ENCODE measurements at places on chromosomes 4 and X. TPM values are rescaled to one million over a fixed set of nuclear protein-coding genes. Genes with fewer than 3 reads are reported as not detected.

CLDN34 gene
- not detected for total RNA-seq

C4orf51 gene
- not detected for total RNA-seq

USP17L25 gene
- total RNA-seq = not detected

SPIN2A gene
- total RNA-seq = 0.73 TPM

ABCE1 gene
- 78.0 TPM for total RNA-seq

TMPRSS11A gene
- total RNA-seq = not detected

FABP2 gene
- not detected for total RNA-seq

ACE2 gene
- 7.2 TPM for total RNA-seq

SPARCL1 gene
- 408 TPM for total RNA-seq

SEC24B gene
- 42.3 TPM for total RNA-seq

VEGFC gene
- 11.2 TPM for total RNA-seq

CENPVL1 gene
- not detected for total RNA-seq

CT45A1 gene
- total RNA-seq = not detected

- H3K27ac ChIP-seq = peak overlapping the region; percentile 54
- DNase-seq = no peak
- H3K4me1 ChIP-seq = no peaks in the 10 kb centered on the region
- no peaks in the 10 kb centered on the region for H3K36me3 ChIP-seq
- H3K4me3 ChIP-seq = peak overlapping the region; percentile 21
Observed at GRCh38 chrX:33204889-33205288, 6.5 kb downstream of the DMD start.

- no peak for DNase-seq
- H3K27ac ChIP-seq = no peak overlapping the region
- no peaks in the 10 kb centered on the region for H3K4me1 ChIP-seq
- H3K4me3 ChIP-seq = no peak overlapping the region
- H3K27me3 ChIP-seq = peaks cover 16% of the 10 kb centered on the region
Observed at GRCh38 chrX:40058719-40059118, 39.0 kb downstream of the BCOR start.

- H3K36me3 ChIP-seq = no peaks in the 10 kb centered on the region
- DNase-seq = no peak
- no peaks in the 10 kb centered on the region for H3K27me3 ChIP-seq
- no peak overlapping the region for H3K4me3 ChIP-seq
- no peak overlapping the region for H3K27ac ChIP-seq
Observed at GRCh38 chr4:146762016-146762415, 123.3 kb downstream of the POU4F2 start.

DNA sequence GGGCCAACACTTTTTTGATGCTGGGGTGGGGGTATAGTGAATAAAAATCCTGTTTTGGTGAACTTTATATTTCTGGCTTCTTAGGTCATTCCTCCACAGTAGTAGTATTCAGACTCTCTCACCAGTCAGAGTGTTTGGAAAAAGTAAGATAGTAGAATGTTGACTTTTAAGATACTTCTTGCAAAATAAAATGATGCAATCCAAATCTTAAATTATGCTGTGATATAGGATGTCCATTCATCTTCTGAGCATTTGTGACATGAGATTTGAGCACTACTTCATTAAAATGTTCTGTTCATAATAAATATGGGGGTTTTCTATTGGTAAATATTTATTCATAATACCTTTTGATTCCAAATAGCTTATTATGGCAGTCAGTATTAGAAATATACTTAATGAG lies 70.1 kb downstream of the BMP2K start:
- DNase-seq = no peak
- peaks cover 4% of the 10 kb centered on the region for H3K36me3 ChIP-seq
- H3K27ac ChIP-seq = no peak overlapping the region

- H3K27ac ChIP-seq = no peak overlapping the region
- no peaks in the 10 kb centered on the region for H3K4me1 ChIP-seq
- no peak for DNase-seq
Observed at GRCh38 chr4:26148927-26149326, 171.9 kb upstream of the RBPJ start.

- H3K4me1 ChIP-seq = no peaks in the 10 kb centered on the region
- no peaks in the 10 kb centered on the region for H3K36me3 ChIP-seq
- no peaks in the 10 kb centered on the region for H3K27me3 ChIP-seq
- H3K4me3 ChIP-seq = no peak overlapping the region
Observed at GRCh38 chr4:122117743-122118142, 34.4 kb upstream of the BLTP1 start.

- no peaks in the 10 kb centered on the region for H3K36me3 ChIP-seq
- no peak overlapping the region for H3K4me3 ChIP-seq
Observed at GRCh38 chr4:76626686-76627465, 191.8 kb downstream of the SHROOM3 start.

DNA sequence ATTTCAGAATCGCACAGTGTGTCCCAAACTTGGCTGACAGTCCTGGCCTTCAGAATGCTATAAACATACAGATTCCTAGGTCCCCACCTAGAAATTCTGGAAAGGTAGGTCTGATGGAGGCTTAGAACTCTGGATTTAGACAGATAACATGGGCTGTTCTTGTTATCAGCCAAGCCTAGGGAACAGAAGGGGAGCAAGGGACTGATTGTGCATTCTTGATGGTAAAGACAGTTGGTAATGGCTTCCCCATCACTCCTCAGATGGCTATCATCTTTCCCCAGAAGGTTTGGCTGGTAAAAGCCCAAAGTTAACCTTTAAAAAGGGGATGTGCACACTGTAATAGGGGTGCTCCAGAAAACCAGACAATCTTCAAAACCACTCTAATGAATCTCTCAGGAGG lies 35.7 kb downstream of the DIPK2B start:
- H3K4me1 ChIP-seq = no peaks in the 10 kb centered on the region
- DNase-seq = no peak
- H3K4me3 ChIP-seq = no peak overlapping the region
- H3K27ac ChIP-seq = no peak overlapping the region
- H3K27me3 ChIP-seq = no peaks in the 10 kb centered on the region

DNA sequence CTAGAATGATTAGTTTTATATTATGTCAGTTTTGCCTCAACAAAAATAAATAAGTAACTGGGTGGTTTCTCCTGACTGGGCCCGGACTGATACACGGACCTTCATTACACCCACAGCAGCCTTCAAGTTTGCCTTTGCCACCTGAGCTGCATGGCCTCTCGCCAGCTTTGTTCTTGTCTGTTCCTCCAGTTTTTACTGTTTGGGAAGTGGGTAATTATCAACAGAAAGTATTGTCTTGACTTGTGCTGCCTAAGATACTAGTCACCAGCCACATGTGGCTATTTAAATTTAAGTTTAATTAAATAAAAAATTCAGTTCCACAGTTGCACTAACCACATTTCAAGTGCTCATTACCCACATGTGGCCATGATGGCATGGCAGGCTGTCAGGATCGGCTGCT lies 74.7 kb upstream of the INTU start:
- H3K27me3 ChIP-seq = no peaks in the 10 kb centered on the region
- no peaks in the 10 kb centered on the region for H3K4me1 ChIP-seq
- no peak overlapping the region for H3K4me3 ChIP-seq

DNA sequence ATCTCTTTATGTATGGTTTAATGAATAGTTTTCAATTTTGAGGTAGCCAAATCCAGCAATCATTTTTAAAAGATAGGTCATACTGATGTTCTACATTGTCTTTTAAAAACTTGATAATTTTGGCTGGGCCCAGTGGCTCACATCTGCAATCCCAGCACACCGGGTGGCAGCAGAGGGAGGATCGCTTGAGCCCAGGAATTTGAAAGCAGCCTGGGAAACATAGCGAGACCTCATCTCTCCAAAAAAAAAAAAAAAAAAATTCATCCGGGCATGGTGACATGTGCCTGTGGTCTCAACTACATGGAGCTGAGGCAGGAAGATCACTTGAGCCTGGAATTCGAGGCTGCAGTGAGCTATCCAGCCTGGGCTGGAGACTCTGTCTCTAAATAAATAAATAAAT lies 419.8 kb downstream of the GALNTL6 start:
- H3K27me3 ChIP-seq = no peaks in the 10 kb centered on the region
- H3K4me1 ChIP-seq = no peaks in the 10 kb centered on the region
- no peak overlapping the region for H3K4me3 ChIP-seq

DNA sequence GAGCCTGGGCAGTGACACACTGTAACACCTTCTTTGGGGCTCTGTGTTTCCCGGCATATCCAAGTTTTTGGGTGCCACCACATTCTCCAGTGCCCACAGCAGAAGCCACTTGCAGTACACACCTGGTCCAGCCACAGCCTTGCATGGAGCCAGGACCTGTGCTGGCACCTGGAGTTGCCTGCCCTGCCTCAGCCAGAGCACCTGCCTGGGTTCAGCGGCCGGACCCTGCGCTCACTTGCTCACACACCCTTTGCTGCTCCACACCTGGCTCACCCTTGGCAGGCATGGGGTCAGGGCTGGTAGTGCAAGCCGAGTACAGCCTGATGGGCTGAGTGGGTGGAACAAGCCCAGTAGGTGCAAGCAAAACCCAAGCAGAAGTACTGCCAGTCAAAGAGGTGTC lies 1511.1 kb downstream of the TECRL start:
- no peaks in the 10 kb centered on the region for H3K36me3 ChIP-seq
- no peaks in the 10 kb centered on the region for H3K4me1 ChIP-seq
- H3K4me3 ChIP-seq = no peak overlapping the region

GRCh38 chr4:185774845-185775680 lies 36.9 kb downstream of the SORBS2 start:
- peak overlapping the region; percentile 68 for H3K27ac ChIP-seq
- DNase-seq = no peak
- no peaks in the 10 kb centered on the region for H3K4me1 ChIP-seq
- H3K27me3 ChIP-seq = no peaks in the 10 kb centered on the region

GRCh38 chr4:158588285-158588684 lies 66.6 kb downstream of the RXFP1 start:
- H3K4me1 ChIP-seq = no peaks in the 10 kb centered on the region
- DNase-seq = no peak
- H3K36me3 ChIP-seq = no peaks in the 10 kb centered on the region
- H3K27ac ChIP-seq = no peak overlapping the region
- H3K27me3 ChIP-seq = no peaks in the 10 kb centered on the region
- no peak overlapping the region for H3K4me3 ChIP-seq

DNA sequence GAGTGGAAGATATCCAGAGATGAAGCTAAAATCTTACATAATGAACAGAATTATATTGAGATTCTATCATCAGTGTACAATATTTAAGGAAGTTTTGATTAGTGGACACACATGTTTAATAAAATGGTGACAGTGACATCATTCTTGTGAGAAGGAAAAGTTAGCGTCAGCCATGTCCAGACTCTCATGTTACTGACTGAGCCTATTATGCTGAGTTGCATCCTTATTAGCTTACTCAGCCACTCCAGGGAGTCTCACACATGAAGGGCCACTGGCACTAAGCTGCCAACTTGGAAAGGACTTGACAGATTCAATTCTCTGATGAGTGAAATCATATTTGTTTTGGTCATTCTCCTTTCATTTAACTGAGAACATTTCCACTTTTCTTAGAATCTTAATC lies 170.6 kb downstream of the BANK1 start:
- H3K27me3 ChIP-seq = no peaks in the 10 kb centered on the region
- no peak overlapping the region for H3K4me3 ChIP-seq
- no peak for DNase-seq
- H3K27ac ChIP-seq = no peak overlapping the region

DNA sequence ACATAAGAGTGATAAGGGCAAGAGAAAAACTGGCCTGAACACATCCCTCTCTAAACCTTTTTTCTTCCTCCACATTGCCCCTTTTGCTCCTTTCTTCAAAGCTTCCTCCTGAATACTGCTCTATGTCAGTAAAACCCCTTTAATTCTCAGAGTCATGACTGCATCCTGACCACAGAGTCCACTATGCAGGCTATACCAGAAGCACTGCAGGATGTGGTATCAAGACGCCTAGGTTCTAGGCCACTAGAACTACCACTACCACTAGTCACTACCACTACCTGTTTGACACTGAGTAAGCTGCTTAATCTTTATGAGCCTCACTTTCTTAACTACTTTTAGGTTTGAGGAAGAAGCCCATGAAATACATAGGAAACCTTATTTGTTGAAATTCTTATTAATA lies 38.7 kb downstream of the ARHGEF9 start:
- H3K27ac ChIP-seq = no peak overlapping the region
- no peaks in the 10 kb centered on the region for H3K4me1 ChIP-seq
- no peak for DNase-seq
- peaks cover 26% of the 10 kb centered on the region for H3K27me3 ChIP-seq
- no peaks in the 10 kb centered on the region for H3K36me3 ChIP-seq
- no peak overlapping the region for H3K4me3 ChIP-seq

- no peaks in the 10 kb centered on the region for H3K36me3 ChIP-seq
- H3K4me1 ChIP-seq = no peaks in the 10 kb centered on the region
- no peak for DNase-seq
Observed at GRCh38 chr4:165905405-165906027, 32.5 kb downstream of the TLL1 start.

GRCh38 chrX:133637765-133638164 lies 222.5 kb upstream of the GPC4 start:
- H3K27me3 ChIP-seq = no peaks in the 10 kb centered on the region
- no peaks in the 10 kb centered on the region for H3K4me1 ChIP-seq
- no peaks in the 10 kb centered on the region for H3K36me3 ChIP-seq
- no peak overlapping the region for H3K27ac ChIP-seq

GRCh38 chr4:146490106-146490505 lies 31.6 kb downstream of the SLC10A7 start:
- H3K27ac ChIP-seq = no peak overlapping the region
- H3K27me3 ChIP-seq = no peaks in the 10 kb centered on the region
- H3K4me3 ChIP-seq = no peak overlapping the region
- no peaks in the 10 kb centered on the region for H3K4me1 ChIP-seq

GRCh38 chr4:173211838-173212237 lies 43.2 kb downstream of the GALNT7 start:
- H3K4me3 ChIP-seq = no peak overlapping the region
- H3K4me1 ChIP-seq = no peaks in the 10 kb centered on the region
- no peak overlapping the region for H3K27ac ChIP-seq
- H3K36me3 ChIP-seq = no peaks in the 10 kb centered on the region

DNA sequence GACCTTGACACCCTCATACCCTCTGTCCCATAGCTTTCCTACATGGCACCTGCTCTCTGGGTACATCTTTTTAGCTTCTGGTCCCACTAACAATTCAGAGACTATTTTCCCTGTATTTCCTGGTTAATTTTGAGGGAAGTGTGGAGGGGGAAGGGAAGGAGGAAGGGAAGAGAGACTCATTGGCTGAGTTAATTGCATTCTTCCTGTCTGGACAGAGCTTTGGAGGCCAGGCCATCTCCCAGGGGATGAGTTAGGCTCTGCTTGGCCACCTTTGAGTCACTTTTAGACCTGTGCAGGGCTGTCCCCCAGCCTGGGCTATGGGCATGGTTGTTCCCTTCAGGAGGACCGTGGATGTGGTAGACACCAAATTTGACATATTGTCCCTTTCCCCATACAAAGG lies 167.9 kb upstream of the PGRMC2 start:
- H3K4me3 ChIP-seq = no peak overlapping the region
- no peaks in the 10 kb centered on the region for H3K4me1 ChIP-seq
- H3K36me3 ChIP-seq = no peaks in the 10 kb centered on the region

- H3K4me1 ChIP-seq = no peaks in the 10 kb centered on the region
- H3K27ac ChIP-seq = no peak overlapping the region
- no peak overlapping the region for H3K4me3 ChIP-seq
Observed at GRCh38 chr4:157564771-157565170, 344.2 kb downstream of the GRIA2 start.

GRCh38 chr4:61201961-61202637 lies 2.0 kb downstream of the ADGRL3 start:
- no peak for DNase-seq
- H3K27ac ChIP-seq = peak overlapping the region; percentile 7
- H3K36me3 ChIP-seq = no peaks in the 10 kb centered on the region

GRCh38 chr4:16136827-16137226 lies 53.0 kb upstream of the PROM1 start:
- H3K27me3 ChIP-seq = no peaks in the 10 kb centered on the region
- DNase-seq = no peak
- no peak overlapping the region for H3K27ac ChIP-seq
- H3K36me3 ChIP-seq = no peaks in the 10 kb centered on the region
- H3K4me1 ChIP-seq = peaks cover 8% of the 10 kb centered on the region
- no peak overlapping the region for H3K4me3 ChIP-seq

- H3K27me3 ChIP-seq = peaks cover 12% of the 10 kb centered on the region
- no peak overlapping the region for H3K27ac ChIP-seq
- no peaks in the 10 kb centered on the region for H3K36me3 ChIP-seq
Observed at GRCh38 chrX:136227948-136228838, 23.0 kb downstream of the MAP7D3 start.

All from breast epithelium (tissue), 4 donors.